ENCODE measurements at places on chromosomes 3 and 15. TPM values are rescaled to one million over a fixed set of nuclear protein-coding genes. Genes with fewer than 3 reads are reported as not detected.

TNFSF10 gene
- total RNA-seq, result 30.5 TPM

SLC22A13 gene
- total RNA-seq, result 0.24 TPM

TMEM41A gene
- 20.7 TPM for total RNA-seq

CACNA2D2 gene
- not detected for total RNA-seq

HSPBAP1 gene
- 14.1 TPM for total RNA-seq

SI gene
- not detected for total RNA-seq

Data from tracheal epithelial cell (primary cell).